ENCODE measurements at places on chromosomes 6 and 20. TPM values are rescaled to one million over a fixed set of nuclear protein-coding genes. Genes with fewer than 3 reads are reported as not detected.

DNA sequence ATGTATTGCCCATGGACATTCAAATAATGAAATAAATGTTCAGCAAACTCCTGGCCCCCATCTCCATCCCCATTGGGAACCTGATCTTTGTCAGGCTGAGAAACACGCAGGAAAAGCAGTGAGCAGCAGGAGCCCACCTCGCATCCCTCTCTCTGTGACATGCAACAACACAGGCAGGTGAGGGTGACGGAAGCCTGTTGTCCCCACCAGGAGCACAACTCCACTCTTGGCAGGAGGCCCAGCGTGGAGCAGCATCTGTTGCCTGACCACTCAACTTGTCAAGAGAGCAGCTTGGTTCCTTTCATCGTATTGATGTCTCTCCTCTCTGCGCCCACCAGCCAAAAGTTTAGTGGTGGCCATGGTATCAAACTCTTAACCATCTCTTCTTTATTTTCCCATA, 586.9 kb upstream of the ARID1B start:
- no peak for DNase-seq

DNA sequence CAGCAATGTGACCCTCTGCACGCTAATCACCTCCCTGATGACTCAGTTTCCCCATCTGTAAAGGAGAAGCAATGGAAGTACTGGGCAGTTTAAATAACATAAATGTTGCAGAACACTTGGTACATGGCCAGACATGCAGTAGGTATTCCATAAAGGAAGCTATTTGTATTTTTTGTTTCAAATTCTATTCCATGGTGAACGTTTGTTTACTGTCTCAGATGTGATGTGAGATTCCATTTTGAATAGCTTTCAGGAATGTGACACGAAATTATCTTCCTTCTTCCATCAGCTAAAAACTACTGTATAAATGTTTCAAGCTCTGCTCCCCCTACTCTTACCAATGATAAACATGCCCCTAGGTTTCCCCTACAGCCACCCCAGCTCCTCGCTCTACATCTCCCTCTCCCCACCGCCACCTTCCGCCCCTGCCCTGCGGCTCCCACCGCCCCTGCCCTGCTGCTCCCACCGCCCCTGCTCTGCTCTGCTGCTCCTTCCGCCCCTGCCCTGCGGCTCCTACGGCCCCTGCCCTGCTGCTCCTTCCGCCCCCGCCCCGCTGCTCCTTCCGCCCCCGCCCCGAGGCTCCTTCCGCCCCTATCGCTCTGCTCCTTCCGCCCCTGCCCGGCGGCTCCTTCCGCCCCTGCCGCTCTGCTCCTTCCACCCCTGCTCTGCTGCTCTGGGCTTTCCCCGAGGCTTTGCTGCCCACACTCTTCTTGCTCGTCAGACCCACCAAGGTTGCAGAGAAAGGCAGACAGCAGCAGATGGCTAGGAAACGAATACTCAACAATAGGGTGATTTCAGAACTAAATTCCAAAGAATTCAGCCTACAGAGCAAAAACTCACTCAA, 78.9 kb downstream of the THBS2 start:
- no peak for DNase-seq

Gene TEAD3
- 0.13 TPM for total RNA-seq

DNA sequence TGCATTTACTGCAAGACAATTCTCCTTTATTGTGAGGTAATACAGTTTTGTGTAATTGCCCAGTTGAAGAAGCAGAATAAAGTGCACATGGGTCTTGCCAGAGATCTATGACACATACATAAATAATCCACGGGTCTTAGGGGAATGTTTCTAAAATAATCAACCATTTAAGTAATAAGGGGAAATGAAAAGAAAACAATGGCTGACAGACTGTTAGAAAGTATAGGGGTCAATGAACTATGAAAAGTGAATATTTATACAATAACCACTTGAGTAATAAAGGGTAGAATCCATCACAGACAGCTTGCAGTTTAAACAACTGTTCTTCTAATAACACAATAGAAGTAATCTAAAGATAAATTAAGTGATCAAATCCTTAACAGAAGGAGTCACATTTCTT, 477.2 kb downstream of the EYS start:
- DNase-seq = peak; percentile 65

DNA sequence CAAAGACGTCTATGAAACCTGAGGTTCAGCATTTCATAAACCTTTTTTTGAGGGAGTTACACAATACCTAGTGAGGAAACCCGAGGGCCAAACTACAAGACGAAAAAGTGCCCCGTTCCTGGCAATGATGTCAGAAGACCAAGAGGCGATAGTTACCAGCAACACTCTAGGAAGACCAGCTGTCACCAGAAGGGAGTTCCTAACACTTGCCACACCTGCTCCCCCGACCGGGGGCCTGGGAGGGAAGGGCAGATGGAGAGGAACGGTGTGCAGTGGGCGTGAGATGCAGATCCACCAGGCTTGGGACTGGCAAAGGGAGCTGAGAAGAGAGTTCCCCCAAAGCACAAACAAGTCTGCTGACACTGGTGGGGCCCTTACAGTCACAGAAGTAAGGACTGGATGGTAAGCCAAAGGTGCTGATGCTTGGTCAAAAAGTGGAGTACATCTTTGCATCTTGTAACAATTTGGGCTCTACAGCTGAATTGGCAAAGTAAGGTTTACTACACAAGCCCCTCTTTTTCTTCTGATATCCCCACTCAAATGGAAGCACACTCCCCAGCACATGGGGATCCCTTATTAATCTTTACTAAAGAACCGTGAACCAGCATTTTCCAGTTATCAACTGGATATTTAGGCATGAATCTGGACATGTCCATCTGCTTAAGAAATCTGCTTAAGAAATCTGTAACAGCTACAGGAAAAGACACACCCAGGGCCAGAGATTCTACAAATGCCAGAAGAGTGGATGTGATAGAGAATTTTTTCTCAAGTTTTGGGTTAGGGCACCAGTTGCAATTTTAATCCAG, 38.5 kb downstream of the PANK2 start:
- DNase-seq = no peak

Gene COL20A1
- total RNA-seq = not detected

Gene APCDD1L
- not detected for total RNA-seq

DNA sequence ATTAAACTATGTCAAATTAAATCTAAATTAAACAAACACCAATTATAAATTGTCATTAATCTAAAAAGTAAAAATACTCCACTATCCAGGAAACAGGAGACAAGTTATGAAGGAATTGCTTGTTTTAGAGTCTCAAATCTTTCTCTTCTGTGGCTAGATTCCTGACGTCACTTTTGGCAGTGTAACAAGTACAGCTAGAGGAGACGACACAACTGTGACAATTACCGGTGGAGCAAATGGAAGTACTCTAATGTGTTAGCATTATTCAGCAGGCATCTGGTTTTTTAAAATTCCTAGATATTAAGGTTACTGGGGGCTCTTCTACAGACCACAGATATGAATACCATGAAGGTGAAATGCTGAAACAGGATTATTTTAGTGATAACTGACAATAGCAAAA, 1042.7 kb downstream of the EPHA7 start:
- peak; percentile 47 for DNase-seq

DNA sequence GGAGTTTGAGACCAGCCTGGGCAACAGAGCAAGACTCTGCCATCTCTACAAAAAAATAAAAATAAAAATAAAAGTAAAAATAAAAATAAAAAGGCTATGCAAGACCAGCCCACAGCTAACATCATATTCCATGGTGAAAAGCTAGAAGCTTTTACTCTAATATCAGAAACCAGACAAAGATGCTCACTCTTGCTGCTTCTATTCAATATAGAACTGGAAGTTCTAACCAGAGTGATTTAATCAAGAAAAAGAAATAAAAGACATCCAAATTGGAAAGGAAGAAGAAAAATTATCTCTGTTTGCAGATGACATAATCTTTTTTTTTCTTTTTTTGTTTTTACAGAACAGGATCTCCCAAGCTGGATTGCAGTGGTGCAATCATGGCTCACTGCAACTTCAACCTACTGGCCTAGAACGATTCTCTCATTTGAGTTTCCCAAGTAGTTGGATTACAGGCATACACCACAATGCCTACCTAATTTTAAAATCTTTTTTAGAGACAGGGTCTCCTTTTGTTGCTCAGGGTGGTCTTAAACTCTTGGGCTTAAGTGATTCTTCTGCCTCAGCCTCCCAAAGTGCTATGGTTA, 100.7 kb upstream of the JAG1 start:
- DNase-seq = no peak

- peak; percentile 81 for DNase-seq
Measured at GRCh38 chr20:51966296-51966971, 164.1 kb upstream of the SALL4 start.

- DNase-seq = peak; percentile 70
Measured at GRCh38 chr6:56363796-56364430, 116.5 kb upstream of the COL21A1 start.

- DNase-seq = no peak
Measured at GRCh38 chr6:32416036-32416435, 9.1 kb upstream of the BTNL2 start.

Measured in dermis microvascular lymphatic vessel endothelial cell (primary cell).